Caco-2 (cell line): ENCODE measurements at places on chromosomes 1 and 21. TPM values are rescaled to one million over a fixed set of nuclear protein-coding genes. Genes with fewer than 3 reads are reported as not detected.

- DNase-seq = no peak
- no peaks in the 10 kb centered on the region for H3K36me3 ChIP-seq
- no peak overlapping the region for H3K27ac ChIP-seq
- H3K4me1 ChIP-seq = no peaks in the 10 kb centered on the region
Measured at GRCh38 chr1:230167419-230167852, 100.4 kb downstream of the GALNT2 start.

DNA sequence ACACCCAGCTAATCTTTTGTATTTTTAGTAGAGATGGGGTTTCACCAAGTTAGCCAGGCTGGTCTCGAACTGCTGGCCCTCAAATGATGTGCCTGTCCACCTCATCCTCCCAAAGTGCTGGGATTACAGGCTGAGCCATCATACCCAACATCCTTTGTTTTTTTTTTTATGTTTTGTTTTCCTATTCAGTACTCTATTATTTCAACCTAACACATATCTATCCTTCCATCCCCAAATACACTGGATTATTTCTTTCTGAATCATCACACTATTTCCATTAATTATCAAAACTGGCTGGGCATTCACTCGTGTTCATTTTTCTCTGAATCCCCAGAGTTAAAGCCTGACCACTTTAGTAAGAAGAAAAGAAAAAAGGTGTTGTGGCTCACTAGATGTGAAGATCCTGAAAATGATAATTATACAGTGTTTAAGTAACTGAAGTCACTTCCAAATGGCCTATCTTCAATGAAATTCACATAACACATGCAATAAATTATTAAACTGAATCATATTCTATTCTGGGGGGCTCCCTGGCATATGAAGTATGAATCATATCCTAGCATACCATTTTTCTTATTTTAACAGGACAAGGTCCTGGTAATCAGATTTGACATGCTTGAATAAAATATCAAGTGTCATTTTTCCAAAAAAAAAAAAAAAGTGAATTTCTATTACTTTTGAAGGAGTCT lies 1754.2 kb downstream of the BRINP3 start:
- no peak overlapping the region for H3K27ac ChIP-seq
- H3K27me3 ChIP-seq = no peaks in the 10 kb centered on the region
- H3K4me1 ChIP-seq = no peaks in the 10 kb centered on the region

GRCh38 chr1:19514391-19514831 lies 29.1 kb upstream of the CAPZB start:
- H3K27me3 ChIP-seq = no peaks in the 10 kb centered on the region
- DNase-seq = no peak
- H3K4me1 ChIP-seq = no peaks in the 10 kb centered on the region
- no peaks in the 10 kb centered on the region for H3K36me3 ChIP-seq

GRCh38 chr1:17198476-17199258 lies 6.3 kb upstream of the PADI1 start:
- no peaks in the 10 kb centered on the region for H3K27me3 ChIP-seq
- no peaks in the 10 kb centered on the region for H3K36me3 ChIP-seq
- no peak overlapping the region for H3K27ac ChIP-seq
- H3K4me1 ChIP-seq = peaks cover 15% of the 10 kb centered on the region; the same call in 1 of the 2 replicates

DNA sequence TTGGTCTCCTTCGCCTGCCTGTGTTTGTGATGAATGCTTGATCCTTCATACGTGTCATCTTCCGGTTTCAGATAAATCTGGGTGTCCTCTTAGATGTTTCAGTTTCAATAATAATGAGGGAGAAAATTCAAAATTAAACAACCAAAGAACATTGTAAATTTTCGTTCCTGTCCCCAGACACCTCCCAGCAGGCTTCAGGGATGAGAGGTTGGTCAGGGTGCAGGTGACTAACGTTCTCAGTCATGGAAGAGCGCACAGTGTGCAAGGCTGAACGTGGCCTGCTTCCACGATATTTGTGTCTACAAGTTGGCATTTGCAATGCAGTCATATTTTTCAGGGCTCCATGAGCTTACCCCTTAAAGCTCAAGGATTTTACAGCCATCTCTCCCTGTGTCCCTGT lies 147.1 kb upstream of the ARHGEF16 start:
- no peak for DNase-seq
- peaks cover under 1% of the 10 kb centered on the region; the same call in 1 of the 2 replicates for H3K4me1 ChIP-seq
- H3K27ac ChIP-seq = no peak overlapping the region
- H3K4me3 ChIP-seq = no peak overlapping the region

DNA sequence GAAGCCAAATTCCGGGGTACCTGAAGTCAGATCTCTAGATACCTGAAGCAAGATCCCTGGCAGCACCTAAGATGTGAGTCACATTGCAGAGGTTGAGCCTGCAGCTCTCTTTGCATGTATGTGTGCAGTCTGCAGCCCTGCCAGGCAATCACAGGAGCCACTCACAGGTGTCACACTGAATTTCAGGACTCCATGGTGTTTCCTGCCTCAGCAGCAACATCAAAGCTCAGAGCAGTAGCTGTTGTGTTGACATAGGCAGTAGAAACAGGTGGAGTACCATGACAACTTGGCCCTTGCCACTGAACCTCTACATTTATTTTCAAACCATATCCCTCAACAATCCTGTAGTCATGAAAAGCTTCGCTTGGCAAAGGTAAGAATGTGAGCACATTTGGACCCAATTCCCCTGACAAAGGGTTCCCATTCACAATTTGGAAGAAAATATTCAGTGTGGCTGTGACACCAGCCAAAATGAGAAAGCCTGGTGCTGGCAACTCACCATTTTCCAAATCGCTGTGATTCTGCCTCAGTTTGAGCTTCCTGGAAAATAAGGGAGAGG lies 419.8 kb upstream of the NFIA start:
- H3K27me3 ChIP-seq = no peaks in the 10 kb centered on the region
- no peak overlapping the region for H3K4me3 ChIP-seq
- H3K36me3 ChIP-seq = no peaks in the 10 kb centered on the region
- DNase-seq = no peak
- no peak overlapping the region for H3K27ac ChIP-seq

- no peaks in the 10 kb centered on the region for H3K36me3 ChIP-seq
- no peaks in the 10 kb centered on the region for H3K27me3 ChIP-seq
- H3K4me3 ChIP-seq = no peak overlapping the region
- DNase-seq = no peak
Measured at GRCh38 chr1:171909711-171910110, 68.4 kb downstream of the DNM3 start.

DNA sequence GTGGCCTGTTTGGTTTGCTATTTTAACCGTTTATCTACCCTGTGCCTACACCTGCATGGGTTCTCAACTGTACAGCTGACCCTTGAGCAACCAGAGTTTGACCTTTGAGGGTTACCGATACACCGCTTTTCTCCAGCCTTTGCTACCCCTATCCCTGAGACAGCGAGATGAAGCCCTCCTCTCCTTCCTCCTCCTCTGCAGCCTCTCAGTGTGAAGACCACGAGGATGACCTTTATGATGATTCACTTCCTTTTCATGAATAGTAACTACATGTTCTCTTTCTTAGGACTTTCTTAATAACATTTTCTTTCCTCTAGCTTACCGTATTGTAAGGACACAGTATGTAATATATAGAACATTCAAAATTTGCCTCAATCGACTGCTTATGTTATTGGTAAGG lies 14.5 kb upstream of the RNF187 start:
- H3K36me3 ChIP-seq = no peaks in the 10 kb centered on the region
- H3K4me3 ChIP-seq = no peak overlapping the region
- H3K27ac ChIP-seq = peak overlapping the region; percentile 11
- DNase-seq = no peak

DNA sequence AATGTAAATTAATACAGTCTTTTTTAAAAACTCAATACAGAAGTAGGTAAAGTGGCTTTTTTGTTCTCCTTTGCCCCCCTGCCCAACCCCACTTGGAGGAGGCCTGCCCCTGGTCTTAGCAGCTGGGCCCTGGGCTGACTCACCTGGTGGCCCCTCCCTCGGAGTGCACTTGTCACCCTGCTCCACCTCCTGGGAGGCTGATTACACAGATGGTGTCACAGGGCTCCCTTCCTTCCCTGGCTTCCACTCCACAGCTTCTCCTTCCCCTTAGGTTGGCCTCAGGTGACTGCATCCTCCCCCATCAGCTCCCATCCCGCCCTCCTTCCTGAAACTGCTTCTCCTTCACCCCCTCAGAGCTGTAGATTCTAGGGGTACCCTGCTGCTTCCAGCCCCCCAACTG lies 11.7 kb upstream of the CAPN9 start:
- no peak overlapping the region for H3K27ac ChIP-seq
- H3K4me1 ChIP-seq = no peaks in the 10 kb centered on the region
- no peak overlapping the region for H3K4me3 ChIP-seq
- H3K27me3 ChIP-seq = no peaks in the 10 kb centered on the region
- DNase-seq = peak; percentile 57

DNA sequence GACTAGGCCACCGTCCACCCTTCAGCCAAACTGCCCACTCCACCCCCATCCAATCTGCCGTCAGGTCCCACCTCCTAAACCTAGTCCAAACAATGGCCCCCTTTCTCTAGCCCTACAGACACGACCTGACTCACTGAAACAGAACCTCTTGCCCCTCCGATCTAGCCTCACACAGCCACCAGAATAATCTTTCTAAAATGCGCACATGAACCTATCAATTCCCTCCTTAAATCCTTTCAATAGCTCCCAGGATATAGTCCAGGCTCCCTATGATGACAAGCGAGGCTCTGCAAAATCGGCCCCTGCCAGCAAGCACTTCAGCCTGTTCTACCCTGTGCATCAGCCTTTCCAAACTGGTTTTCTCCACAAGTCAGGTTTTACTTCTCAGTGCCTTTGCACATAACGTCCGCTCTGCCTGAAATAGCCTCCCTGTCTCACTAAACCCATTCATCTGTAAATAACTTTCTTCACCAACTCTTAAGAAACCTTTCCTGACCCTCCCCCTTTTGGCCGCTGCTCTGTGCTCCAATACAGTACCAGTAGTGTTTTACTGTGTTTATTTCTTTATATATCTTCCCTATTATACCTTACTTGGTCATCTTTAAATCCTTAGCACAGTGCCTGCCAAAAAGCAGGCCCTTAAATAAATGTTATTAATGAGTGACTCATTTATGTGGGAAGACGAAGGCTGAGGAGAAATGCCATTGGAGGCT lies 9.0 kb upstream of the CDC20 start:
- peak overlapping the region; percentile 48 for H3K4me3 ChIP-seq
- H3K36me3 ChIP-seq = no peaks in the 10 kb centered on the region
- H3K27me3 ChIP-seq = no peaks in the 10 kb centered on the region
- no peak for DNase-seq

GRCh38 chr1:63847308-63847910 lies 73.6 kb downstream of the ROR1 start:
- H3K4me3 ChIP-seq = no peak overlapping the region
- H3K27me3 ChIP-seq = no peaks in the 10 kb centered on the region
- peaks cover 13% of the 10 kb centered on the region; the same call in 1 of the 2 replicates for H3K4me1 ChIP-seq
- no peaks in the 10 kb centered on the region for H3K36me3 ChIP-seq

DNA sequence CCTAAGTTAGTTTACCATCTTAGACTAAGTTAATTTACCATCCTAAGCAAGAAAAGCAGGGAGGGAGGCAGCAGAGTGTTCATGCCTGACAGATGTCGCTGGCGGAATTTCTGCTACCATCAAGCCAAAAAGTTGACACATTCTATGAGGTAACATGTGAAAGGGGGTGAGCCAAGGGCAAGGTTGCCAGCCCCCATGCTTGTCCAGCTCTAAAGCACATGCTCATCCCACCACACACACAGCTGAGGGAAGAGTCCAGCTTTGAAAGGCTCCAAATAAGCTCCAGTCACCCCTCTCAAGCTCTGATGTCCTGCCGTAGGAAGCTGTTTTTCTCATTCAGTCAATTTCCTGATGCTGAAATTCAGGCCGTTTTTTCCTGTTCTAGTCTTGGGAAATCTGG lies 46.3 kb downstream of the EIF2D start:
- H3K27me3 ChIP-seq = no peaks in the 10 kb centered on the region
- H3K27ac ChIP-seq = no peak overlapping the region
- DNase-seq = no peak
- H3K36me3 ChIP-seq = peaks cover 1% of the 10 kb centered on the region

DNA sequence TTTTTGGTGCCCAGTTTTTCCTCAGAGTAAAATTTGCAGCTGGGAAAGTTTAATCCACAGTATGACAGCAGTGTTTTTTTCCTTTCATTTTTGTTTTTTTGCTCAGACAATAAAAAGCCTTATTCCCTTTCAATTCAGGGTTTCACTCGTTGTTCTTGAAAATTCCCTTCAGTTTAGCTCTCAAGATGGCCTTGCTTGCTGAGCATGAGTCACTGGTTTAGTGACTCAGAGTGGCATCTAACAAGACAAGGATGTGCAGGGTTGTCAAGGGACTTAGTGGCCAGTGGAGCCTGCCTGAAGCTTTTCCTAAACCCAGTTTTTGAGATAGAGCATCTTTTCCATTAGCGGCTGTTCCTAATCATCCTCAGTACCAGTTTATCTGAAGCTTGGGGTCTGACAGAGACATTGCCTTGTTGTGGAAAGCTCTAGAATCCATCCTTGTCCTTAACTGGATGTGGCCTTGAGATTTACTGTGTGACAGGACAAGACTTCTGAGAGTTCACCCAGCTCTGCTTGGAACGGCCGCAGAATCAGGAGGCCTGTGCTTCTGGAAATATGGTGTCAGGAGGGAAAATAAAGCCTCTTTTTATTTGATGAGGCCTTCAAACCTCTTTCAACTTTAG lies 48.4 kb upstream of the DNAJC6 start:
- H3K4me1 ChIP-seq = no peaks in the 10 kb centered on the region
- H3K27me3 ChIP-seq = no peaks in the 10 kb centered on the region
- DNase-seq = no peak
- no peak overlapping the region for H3K4me3 ChIP-seq

GRCh38 chr1:3683992-3684391 lies 31.7 kb downstream of the TP73 start:
- no peak overlapping the region for H3K4me3 ChIP-seq
- H3K27me3 ChIP-seq = no peaks in the 10 kb centered on the region
- H3K4me1 ChIP-seq = no peaks in the 10 kb centered on the region
- H3K36me3 ChIP-seq = no peaks in the 10 kb centered on the region
- no peak for DNase-seq

DNA sequence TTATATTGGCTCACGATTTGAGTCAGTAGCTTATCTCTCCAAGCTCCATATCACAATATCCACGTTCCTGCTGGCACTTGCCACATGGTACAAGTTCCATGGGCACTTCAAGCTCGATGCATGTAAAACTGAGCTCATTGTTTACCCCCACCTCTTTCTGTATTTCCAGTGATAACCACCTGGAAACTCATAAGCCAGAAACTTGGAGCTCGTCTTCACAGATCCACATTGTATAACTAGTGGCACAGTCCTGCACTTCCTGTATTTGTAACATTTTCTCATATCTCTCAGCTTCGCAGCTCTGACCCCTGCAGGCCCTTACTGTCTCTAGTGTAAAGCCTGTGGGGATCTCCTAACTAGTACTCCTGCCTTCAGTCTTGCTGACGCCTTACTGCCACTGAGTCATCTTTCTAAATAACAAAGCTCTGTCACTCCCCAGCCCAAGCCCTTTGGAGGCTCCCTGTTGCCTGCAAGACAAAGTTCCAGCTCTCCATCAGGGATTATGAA lies 6.5 kb upstream of the C2CD4D start:
- H3K4me3 ChIP-seq = no peak overlapping the region
- H3K27ac ChIP-seq = no peak overlapping the region
- no peaks in the 10 kb centered on the region for H3K36me3 ChIP-seq
- no peaks in the 10 kb centered on the region for H3K4me1 ChIP-seq

KRTAP10-3 gene
- not detected in 2 replicates for total RNA-seq

CDC42SE1 gene
- 58.7 and 59.4 TPM in 2 replicates for total RNA-seq

CFHR4 gene
- not detected in 2 replicates for total RNA-seq

RAB7B gene
- not detected in 2 replicates for total RNA-seq

SPRR2E gene
- not detected in 2 replicates for total RNA-seq

NGF gene
- total RNA-seq = not detected in 2 replicates
